ENCODE measurements at places on chromosomes 13 and 19. TPM values are rescaled to one million over a fixed set of nuclear protein-coding genes. Genes with fewer than 3 reads are reported as not detected.

The LRRC63 gene
- 0.20 TPM for total RNA-seq

- DNase-seq: no peak
Observed at GRCh38 chr19:7460562-7460966, 28.3 kb downstream of the PEX11G start.

DNA sequence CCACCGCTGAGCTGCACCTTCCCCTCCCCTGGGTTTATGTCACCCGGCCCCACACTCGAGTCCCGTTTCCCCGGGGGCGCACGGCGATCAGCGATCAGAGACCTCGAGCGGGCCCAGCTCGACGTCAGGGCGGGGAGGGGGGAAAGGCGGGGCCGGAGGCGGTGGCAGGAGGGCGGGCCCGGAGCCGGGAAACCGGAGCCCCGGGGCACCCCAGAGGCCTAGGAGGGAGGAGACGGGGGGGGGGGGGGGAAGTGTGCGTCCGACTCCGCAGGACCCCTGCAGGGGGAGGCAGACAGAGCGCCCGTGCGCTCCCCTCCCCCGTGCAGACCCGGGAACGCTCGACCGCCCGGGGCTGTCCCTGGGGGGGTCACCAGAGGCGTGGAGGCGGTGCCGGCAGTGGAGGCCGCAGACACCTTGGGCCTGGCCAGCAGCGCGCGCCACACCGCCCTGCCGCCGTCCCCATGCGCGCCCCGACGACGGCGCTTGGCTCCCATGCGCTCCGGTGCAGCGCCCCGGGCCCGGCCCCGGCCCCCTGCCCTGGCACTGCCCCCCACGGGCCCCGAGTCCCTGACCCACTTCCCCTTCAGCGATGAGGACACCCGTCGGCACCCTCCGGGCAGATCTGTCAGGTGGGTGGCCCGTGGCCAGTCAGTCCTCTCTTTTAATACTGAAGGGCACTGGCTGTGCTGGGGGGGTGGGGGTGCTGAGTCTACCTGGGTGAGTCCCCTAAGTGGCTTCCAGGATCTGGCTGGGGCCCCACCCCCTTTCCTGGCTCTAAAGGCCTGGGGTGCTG lies 11.8 kb downstream of the PDE4A start:
- DNase-seq: no peak

GRCh38 chr19:40697007-40697406 lies 6.6 kb upstream of the NUMBL start:
- no peak for DNase-seq

DNA sequence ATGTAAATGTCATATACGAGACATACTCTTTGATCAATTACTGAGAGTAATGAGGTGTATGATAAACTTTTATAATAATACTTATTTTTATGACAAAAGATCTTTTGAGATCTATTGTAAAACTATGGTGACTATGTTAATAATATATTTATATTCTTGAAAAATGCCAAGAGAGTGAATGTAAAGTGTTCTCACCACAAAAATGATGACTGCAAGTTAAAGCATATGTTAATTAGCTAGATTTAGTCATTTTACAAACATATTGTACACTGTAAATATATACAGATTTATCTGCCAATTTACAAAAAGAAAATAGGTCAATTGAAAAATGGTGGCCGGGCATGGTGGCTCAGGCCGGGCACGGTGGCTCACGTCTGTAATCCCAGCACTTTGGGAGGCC lies 81.0 kb downstream of the GPC6 start:
- DNase-seq: no peak

Data from left lobe of liver (tissue), 2 donors.